Right lung (tissue), 10 donors: ENCODE measurements at places on chromosomes 2 and 18.

DNA sequence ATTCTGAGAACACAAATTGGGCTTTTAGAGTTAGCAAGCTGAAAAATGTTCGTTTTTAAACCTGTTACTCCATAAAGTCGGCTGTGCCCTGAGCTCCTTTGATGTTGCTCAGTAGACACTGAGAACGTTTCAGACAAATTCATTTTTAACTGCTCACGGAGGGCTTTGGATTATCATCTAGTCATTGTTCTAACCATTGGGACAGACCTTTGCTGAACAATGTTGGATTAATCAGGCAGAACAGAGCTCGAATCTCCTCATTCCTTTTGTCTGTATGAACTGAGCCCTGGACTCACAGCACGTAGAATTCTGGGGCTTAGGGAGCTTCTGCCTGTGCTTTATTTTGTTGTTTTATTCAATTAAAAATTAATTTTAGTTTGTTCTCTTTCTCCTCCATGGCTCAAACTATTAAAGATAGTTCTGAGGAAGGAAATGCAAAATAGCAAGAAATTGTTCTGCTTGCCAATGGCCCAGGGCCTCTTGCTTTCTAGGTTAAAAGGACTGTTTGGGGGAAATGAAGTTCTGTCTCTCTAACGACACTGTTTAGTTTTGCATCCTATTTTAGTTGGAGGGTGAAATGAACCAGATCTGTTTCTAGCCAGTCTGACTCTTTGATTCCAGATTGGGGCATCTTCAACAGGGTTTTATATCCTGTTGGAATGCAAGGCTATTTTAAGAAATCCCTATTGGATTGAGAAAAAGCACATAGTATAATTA is 114.7 kb upstream of the CXCR4 start:
- no peak for DNase-seq

GRCh38 chr2:232230560-232230959 is 148.0 kb upstream of the ALPP start:
- no peak for DNase-seq

DNA sequence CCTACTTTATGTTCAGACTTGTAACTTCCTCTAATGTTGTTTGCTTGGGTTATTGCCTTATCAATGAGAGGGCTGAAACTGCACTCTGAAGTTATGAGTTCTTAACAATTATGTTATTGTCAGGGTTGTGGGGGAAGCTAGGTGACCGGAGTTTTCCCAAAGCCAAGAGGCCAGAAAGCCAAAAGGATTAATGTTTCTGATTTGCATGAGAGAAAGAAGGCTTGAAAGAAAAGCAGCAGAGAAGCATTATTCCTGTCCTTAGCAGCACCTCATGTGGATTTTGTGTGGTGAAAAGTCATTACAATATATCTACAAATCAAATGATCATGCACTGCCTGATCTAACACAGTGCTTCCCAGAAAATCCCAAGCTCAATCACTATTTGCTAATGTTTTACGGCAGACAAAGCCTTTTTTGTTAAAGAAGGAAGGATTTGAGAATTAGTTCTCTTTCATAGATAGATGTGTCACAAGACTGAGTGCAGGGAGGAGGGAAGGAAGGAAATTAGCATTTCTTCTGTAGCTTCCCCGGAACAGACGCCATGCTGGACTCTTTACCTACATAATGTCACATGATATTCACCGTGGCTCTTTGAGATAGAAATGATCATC is 203.2 kb downstream of the ALK start:
- DNase-seq, result no peak

GRCh38 chr2:8642366-8643068 is 39.3 kb upstream of the ID2 start:
- no peak for DNase-seq

DNA sequence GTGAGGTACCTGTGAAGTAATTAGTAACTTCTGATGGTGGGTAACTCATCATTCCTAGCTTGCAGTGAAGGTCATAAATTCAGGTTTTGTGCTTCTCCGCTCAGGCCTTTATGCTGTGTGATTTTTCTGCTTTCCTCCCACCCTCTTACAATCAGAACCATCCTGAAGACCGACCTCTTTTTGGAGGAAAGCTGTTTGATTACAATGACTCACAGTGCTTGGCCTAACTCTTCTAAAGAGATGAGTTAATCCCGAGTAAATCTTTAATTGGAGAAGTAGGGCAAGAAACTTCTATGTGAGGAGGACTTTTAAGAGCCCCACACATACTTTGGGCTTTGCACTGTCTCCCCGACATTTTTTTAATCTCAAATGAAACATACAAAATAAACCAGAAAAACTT is 53.1 kb downstream of the TTC27 start:
- DNase-seq, result no peak

- no peak for DNase-seq
Observed at GRCh38 chr2:201049455-201049854, 22.0 kb downstream of the HYCC2 start.

- no peak for DNase-seq
Observed at GRCh38 chr18:63311118-63312018, 8.2 kb downstream of the BCL2 start.

DNA sequence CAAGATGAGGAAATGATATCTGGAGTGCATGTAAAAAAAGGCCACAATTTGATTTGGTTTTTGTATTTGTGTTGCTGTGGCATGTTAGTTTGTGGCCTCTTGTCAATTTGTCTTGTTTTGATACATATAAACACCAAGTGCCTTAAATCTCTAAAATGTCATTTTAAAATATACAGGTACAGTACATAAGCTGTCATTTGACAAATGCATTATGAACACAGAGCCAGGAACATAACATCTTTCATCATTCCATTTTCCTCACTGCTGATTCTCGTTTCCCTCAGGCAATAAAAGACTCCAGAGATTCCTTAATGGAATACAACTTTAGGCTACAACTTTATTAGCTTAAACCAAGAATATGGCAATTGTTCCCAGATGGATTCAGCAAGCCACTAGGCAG is 217.5 kb downstream of the ZNF804A start:
- DNase-seq, result no peak
